H9 (cell line): ENCODE measurements at places on chromosomes 2 and 18. TPM values are rescaled to one million over a fixed set of nuclear protein-coding genes. Genes with fewer than 3 reads are reported as not detected.

Gene CYS1
- total RNA-seq = 0.07 and 0.35 TPM in 2 replicates

GRCh38 chr2:169095621-169096105 lies 26.3 kb downstream of the DHRS9 start:
- H3K4me3 ChIP-seq = no peak overlapping the region
- no peaks in the 10 kb centered on the region for H3K36me3 ChIP-seq
- DNase-seq = no peak
- no peaks in the 10 kb centered on the region for H3K4me1 ChIP-seq

DNA sequence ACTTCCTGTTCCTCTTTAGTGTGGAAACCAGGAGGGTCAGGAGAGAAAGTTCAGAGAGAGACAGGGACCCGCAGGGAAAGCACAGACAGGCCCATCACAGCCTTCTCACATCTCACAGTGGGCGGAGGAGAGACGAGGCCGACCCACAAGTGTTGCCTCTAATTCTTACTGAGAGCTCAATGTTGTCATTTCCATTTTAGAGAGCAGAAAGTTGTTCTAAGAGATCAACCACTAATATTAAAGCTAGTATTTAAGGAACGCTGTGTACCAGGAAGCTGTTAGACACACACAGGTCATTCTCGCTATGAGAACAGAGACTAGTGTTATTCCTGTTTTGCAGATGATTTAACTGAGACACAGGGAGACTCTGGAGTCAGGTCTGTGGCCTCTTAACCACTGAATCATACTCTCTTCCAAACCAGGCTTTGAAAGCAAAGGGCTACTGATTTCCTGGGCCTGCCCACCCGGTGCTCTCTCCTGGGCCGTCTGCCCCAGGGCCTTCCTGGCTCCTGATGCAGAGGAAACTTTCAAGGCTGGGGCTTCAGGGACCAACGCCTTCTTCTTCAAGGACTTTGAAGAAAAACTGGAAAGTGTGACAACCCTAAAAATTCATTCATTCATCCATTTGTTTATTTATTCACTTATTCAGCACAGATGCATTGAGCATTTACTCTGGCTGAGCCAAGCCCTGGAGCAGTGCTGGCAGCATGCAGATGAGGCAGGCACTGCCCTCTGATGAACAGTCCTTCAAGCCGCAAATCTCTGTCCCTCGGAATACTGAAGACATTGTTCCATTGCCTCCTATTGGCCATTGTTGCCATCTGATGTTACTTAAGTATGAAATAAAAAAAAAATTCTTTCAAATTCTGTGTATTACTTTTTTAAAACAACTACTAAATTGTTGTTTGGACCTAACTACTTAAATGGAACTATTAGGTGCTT lies 37.2 kb upstream of the BIN1 start:
- no peak overlapping the region for H3K4me3 ChIP-seq
- H3K27me3 ChIP-seq = no peaks in the 10 kb centered on the region
- no peak overlapping the region for H3K27ac ChIP-seq
- no peaks in the 10 kb centered on the region for H3K36me3 ChIP-seq
- H3K4me1 ChIP-seq = no peaks in the 10 kb centered on the region

DNA sequence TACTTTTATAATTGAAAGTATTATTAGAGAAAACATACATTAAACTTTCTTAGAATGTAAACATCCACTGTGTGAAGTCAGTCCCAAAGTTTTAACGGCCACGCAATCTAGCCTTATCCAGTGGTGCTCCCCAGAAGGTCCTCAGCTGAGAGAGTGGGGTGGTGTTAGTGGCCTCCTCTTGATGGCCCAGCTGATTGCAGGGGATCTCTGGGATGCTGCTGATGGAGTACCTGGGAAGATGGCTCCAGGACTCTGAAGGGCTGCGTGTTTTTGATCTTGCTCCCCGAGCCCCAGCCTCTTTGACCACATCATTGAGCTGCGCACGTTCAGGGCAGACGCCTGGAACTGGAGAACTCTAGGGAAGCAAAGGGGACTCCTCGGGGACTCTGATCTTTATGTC lies 181.4 kb downstream of the FAM210A start:
- no peak overlapping the region for H3K27ac ChIP-seq
- DNase-seq = no peak
- no peaks in the 10 kb centered on the region for H3K27me3 ChIP-seq
- no peak overlapping the region for H3K4me3 ChIP-seq
- H3K4me1 ChIP-seq = no peaks in the 10 kb centered on the region
- no peaks in the 10 kb centered on the region for H3K36me3 ChIP-seq

- no peak for DNase-seq
- no peaks in the 10 kb centered on the region for H3K27me3 ChIP-seq
- no peak overlapping the region for H3K27ac ChIP-seq
- no peaks in the 10 kb centered on the region for H3K36me3 ChIP-seq
- no peak overlapping the region for H3K4me3 ChIP-seq
- H3K4me1 ChIP-seq = no peaks in the 10 kb centered on the region
Observed at GRCh38 chr2:118177318-118177717, 89.0 kb downstream of the INSIG2 start.

Gene MARCHF4
- total RNA-seq = 0.26 and 0.33 TPM in 2 replicates

- no peak overlapping the region for H3K4me3 ChIP-seq
- no peaks in the 10 kb centered on the region for H3K36me3 ChIP-seq
- no peak for DNase-seq
- H3K27ac ChIP-seq = no peak overlapping the region
- H3K4me1 ChIP-seq = no peaks in the 10 kb centered on the region
- no peaks in the 10 kb centered on the region for H3K27me3 ChIP-seq
Observed at GRCh38 chr2:217171874-217172273, 312.0 kb upstream of the TNP1 start.

DNA sequence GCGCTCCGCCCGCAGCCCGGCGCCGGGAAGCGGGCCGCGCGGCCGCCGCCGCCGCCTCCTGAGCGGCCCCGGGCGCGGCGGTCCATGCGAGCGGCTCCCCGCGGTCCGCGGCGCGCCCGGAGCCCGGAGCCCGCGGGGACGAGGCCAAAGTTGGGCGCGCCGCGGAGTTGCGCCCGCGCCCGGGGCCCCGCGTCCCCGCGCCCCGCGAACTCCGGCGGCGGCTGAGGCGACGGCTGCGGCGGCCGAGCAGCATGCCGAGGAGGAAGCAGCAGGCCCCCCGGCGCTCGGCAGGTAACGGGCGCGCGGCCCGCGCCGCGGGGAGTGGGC lies 992 bp downstream of the TSHZ1 start:
- H3K4me3 ChIP-seq = no peak overlapping the region; the same call in 2 of the 3 replicates
- no peak overlapping the region for H3K27ac ChIP-seq
- DNase-seq = no peak
- H3K27me3 ChIP-seq = peaks cover 39% of the 10 kb centered on the region
- H3K4me1 ChIP-seq = no peaks in the 10 kb centered on the region; the same call in 1 of the 2 replicates
- H3K36me3 ChIP-seq = peaks cover 2% of the 10 kb centered on the region; the same call in 2 of the 3 replicates

- H3K27me3 ChIP-seq = no peaks in the 10 kb centered on the region
- H3K27ac ChIP-seq = no peak overlapping the region
- DNase-seq = no peak
Observed at GRCh38 chr2:120450196-120450820, 104.4 kb downstream of the INHBB start.

Gene GATA6
- 0.04 TPM in 1 of 2 replicates, not detected in the other for total RNA-seq

GRCh38 chr18:64027931-64028695 lies 58.2 kb downstream of the SERPINB8 start:
- no peaks in the 10 kb centered on the region for H3K27me3 ChIP-seq
- H3K27ac ChIP-seq = no peak overlapping the region
- DNase-seq = no peak
- no peaks in the 10 kb centered on the region; the same call in 1 of the 3 replicates for H3K36me3 ChIP-seq

Gene ABCG8
- not detected in 2 replicates for total RNA-seq

DNA sequence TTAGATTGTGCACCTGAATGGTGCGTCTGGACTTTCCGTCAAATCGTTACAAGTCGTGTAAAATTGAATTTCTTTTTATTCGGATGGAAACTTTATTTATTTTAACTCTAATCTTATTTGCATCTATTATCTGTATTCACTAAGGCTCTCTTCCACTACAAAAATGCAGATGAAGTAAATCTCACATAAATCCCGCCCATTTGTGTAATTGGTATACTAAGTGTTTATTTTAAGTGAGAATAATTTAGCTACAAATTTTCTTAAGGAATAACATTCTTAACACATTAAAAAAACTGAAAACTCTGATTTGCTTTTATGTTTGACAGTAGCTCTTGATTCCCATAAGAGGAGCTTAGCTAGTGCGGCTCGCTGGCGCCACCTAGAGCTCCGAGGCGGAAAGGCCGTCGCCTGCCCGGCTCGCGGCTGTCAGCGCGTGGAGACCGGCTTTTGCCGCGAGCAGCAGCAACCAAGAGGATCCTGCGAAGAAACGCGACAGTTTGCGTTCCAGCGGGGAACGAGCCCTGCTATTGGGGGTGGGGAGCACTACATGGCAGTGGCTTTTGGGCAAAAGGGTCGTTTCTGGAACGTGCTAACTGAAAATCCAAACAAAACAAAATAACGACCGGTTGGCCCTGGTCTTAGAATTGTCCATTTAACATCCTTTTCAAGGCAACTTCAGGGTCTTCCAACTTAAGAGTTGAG lies 6.7 kb downstream of the SP9 start:
- 0 out of 2 replicates have a peak, but pooled peaks cover 4% of the 10 kb centered on the region for H3K4me1 ChIP-seq
- H3K27ac ChIP-seq = no peak overlapping the region
- peaks cover 63% of the 10 kb centered on the region for H3K27me3 ChIP-seq
- DNase-seq = peak; percentile 90
- H3K4me3 ChIP-seq = peak overlapping the region; percentile 49
- H3K36me3 ChIP-seq = no peaks in the 10 kb centered on the region

- no peak for DNase-seq
- no peaks in the 10 kb centered on the region for H3K36me3 ChIP-seq
- no peaks in the 10 kb centered on the region for H3K27me3 ChIP-seq
- no peak overlapping the region for H3K27ac ChIP-seq
- H3K4me3 ChIP-seq = no peak overlapping the region
Observed at GRCh38 chr18:60259052-60259681, 113.4 kb downstream of the MC4R start.

Gene SDC1
- 22.3 and 25.1 TPM in 2 replicates for total RNA-seq

DNA sequence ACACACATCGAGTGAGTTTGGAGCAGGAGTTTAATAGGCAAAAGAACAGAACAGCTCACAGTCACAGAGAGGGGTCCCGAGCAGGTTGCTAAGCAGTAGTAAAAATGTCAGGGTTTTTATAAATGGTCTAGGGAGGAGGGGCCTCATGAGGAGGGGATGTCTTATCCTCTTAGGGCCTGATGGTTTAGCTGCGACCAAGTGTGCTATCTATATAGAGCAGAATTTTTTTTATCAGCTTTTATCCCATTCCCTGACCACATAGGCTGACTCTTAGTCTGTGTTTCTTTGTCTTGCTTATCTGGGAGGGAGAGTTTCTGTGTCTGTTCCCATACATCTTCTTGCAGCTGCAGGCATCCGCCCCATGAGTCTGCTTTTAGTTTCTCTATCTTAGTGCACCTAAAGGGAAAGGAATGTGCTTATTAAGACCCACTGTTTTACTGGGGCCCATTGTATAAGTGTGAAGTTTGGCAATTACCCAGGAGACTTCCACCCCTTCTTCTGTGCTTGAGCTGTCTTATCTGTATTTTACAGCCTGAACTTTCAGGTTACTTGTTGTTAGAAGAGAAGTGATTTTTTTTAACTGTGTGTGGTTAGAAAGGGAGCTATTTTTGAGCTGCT lies 30.4 kb upstream of the GMCL1 start:
- no peak overlapping the region for H3K4me3 ChIP-seq
- DNase-seq = no peak
- H3K4me1 ChIP-seq = peaks cover 3% of the 10 kb centered on the region; the same call in 1 of the 2 replicates
- 0 out of 2 replicates have a peak, but pooled peaks cover 4% of the 10 kb centered on the region for H3K36me3 ChIP-seq
- H3K27ac ChIP-seq = no peak overlapping the region
- H3K27me3 ChIP-seq = no peaks in the 10 kb centered on the region; the same call in 1 of the 2 replicates

Gene LYPD6B
- 1.0 and 2.0 TPM in 2 replicates for total RNA-seq

Gene TTC27
- 25.5 and 26.0 TPM in 2 replicates for total RNA-seq

DNA sequence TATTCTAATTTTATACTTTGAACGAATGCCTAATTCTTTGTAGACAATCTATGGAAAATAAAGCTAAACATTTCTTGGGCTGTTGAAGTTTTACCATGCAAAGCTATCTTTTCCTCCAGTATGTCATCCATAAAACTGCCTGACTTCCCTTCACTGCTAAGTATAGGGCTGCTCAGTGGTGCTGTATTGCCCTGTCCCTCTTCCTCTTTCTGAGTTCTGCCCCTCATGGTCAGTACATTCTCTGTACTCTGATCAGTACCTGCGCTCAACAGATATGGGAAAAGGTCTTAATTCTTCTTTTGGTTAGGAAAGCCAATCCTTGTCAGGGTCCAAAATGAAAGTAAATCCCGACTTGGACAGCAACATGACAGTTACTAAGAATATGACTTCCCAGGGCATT lies 321.9 kb downstream of the RAD51AP2 start:
- no peaks in the 10 kb centered on the region for H3K4me1 ChIP-seq
- DNase-seq = no peak
- no peaks in the 10 kb centered on the region for H3K36me3 ChIP-seq
- no peak overlapping the region for H3K4me3 ChIP-seq

- DNase-seq = no peak
- H3K4me3 ChIP-seq = no peak overlapping the region
- H3K36me3 ChIP-seq = peaks cover 3% of the 10 kb centered on the region; the same call in 1 of the 3 replicates
- no peaks in the 10 kb centered on the region for H3K27me3 ChIP-seq
- no peaks in the 10 kb centered on the region; the same call in 1 of the 2 replicates for H3K4me1 ChIP-seq
- H3K27ac ChIP-seq = no peak overlapping the region
Observed at GRCh38 chr2:16677875-16678274, 12.2 kb upstream of the CYRIA start.

GRCh38 chr18:42392416-42392815 lies 437.4 kb downstream of the PIK3C3 start:
- H3K27ac ChIP-seq = no peak overlapping the region
- no peaks in the 10 kb centered on the region for H3K4me1 ChIP-seq
- H3K36me3 ChIP-seq = no peaks in the 10 kb centered on the region
- H3K27me3 ChIP-seq = no peaks in the 10 kb centered on the region
- DNase-seq = no peak
